Cortex of kidney (tissue), 1 donor: ENCODE measurements at places on chromosomes 6 and 20.

DNA sequence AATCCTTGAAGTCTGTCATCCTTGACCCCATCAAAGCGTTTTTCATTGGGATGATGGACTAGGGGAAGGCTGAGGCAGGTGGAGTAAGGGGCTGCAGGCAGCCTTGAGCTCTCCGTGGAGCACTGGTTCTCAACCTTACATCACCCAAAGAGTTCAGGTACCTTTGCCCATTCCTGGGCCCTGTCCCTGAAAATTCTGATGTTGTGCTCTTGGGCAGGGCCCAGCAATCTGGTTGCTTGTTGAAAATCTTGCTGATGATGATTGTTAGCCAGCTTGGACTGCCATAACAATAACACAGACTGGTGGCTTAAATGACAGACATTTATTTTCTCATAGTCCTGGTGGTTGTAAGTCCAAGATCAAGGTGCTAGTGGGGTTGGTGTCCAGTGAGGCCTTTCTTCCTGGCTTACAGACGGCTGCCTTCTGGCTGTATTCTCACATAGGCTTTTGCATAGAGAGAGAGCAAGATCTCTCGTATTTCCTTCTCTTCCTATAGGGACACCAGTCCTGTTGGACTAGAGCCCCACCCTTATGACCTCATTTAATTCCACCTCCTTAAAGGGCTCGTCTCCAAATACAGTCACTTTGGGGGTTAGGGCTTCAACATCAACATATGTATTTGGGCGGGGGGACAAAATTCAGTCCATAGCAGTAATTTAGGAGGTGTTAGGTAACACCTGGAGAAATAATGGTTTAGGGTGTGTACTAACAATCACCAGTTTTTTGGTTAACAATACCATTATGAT lies 104.9 kb downstream of the PLEKHG1 start:
- DNase-seq: no peak

GRCh38 chr6:106628658-106629102 lies 618 bp downstream of the RTN4IP1 start:
- no peak for DNase-seq

DNA sequence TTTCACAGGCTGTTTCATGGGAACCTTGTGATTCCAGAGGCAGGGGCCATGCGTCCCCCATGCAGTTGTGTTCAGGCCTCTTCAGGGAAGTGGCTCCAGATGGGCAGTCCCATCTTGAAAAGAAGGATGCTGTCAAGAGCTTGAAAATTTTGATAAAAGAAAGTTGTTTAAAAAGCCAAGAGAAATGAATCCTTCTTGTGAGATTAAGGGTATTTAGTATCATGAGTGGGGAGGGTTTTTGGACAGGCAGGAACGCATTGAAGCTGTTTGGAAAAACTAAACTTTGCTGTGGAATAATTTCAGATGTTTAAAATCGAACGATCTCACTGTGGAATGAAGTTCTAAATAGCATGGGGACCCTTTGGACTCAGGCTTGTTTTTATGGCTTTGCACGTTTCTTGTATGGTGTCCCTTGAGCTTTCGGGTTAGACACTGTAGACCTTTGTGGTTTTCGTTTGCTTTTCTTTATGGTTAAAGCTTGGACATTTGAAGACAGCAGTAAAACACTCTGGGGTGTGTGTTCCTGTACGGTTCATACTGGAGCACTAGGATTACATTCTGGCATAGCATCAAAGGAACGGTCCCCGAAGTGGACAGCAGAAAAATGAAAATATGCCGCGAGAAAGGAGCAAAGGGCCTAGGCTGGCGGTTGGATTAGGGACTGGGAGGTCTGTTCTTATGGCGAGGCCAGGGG lies 18.2 kb downstream of the KIF25 start:
- DNase-seq: no peak

- DNase-seq: no peak
Observed at GRCh38 chr6:169804427-169804826, 53.0 kb downstream of the ERMARD start.

- DNase-seq: no peak
Observed at GRCh38 chr6:149202100-149202499, 115.4 kb upstream of the TAB2 start.

GRCh38 chr6:79733388-79733787 lies 102.3 kb downstream of the SH3BGRL2 start:
- no peak for DNase-seq

DNA sequence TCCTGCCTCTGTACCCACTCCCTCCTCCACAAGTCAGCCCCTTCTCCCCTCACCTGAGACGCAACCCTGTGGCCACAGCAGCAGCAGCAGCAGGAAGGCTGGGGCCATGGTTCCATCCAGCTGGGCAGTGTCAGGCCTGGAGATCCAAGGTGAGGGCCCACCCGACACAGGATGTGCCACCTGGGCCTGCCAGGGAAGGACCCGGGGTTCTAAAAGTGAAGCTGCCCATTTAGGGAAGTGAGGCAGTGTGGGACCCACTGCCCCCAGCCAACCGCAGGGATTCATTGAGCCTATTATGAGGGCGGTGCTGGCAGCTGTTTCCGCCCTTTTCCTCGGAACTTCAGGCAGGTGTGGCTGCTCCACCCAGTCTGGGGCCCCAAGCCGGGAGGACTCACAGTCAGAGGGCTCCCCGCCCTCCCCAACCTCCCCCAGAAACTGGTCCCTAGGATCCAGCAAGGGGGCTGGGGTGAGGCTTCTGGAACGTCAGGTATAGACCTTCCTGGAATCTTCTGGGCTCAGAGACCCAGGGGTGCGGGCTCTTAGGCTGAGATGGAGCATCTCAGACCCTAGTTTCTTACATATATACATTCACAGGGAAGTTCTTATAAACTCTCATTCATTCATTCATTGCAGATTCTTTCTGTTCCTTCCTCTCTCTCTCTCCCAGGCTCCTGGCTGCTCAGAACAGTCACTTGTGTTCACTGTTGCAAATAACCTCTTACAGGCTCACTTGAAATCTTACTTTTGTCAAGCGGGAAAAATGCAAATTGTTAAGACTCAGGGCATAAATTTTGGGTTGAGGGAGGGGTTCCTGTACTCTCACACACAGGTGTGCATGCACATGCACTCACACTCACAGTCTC lies at the start of gene TREML2:
TREML2 (minus strand) TSS at position 249 of the 863 bp plus-strand sequence; CDS start at position 108, 141 bp downstream.
- no peak for DNase-seq

DNA sequence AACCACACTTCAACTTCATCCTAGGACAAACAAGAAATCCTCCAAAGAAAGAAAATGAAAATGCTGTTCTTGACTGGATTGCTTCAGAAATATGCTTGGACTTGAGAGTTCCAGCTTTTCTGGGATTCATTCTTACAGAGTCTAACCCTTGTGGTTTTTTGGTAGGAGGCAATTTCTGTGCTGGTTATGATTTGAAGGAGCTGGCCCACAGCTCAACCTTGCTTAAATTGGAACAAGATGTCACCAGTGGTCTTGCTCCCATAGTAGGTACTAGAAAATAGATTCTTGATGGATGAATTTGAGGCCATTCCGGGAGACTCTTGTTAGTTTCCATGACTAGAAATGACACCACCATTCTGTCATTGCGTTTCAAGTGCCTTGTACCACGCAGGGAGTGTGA lies 54.3 kb upstream of the BMP6 start:
- no peak for DNase-seq

- DNase-seq: no peak
Observed at GRCh38 chr20:10671221-10671918, 2.4 kb downstream of the JAG1 start.

- no peak for DNase-seq
Observed at GRCh38 chr6:51996296-51996947, 91.0 kb downstream of the PKHD1 start.

GRCh38 chr20:20393207-20394120 lies 25.6 kb downstream of the INSM1 start:
- no peak for DNase-seq

DNA sequence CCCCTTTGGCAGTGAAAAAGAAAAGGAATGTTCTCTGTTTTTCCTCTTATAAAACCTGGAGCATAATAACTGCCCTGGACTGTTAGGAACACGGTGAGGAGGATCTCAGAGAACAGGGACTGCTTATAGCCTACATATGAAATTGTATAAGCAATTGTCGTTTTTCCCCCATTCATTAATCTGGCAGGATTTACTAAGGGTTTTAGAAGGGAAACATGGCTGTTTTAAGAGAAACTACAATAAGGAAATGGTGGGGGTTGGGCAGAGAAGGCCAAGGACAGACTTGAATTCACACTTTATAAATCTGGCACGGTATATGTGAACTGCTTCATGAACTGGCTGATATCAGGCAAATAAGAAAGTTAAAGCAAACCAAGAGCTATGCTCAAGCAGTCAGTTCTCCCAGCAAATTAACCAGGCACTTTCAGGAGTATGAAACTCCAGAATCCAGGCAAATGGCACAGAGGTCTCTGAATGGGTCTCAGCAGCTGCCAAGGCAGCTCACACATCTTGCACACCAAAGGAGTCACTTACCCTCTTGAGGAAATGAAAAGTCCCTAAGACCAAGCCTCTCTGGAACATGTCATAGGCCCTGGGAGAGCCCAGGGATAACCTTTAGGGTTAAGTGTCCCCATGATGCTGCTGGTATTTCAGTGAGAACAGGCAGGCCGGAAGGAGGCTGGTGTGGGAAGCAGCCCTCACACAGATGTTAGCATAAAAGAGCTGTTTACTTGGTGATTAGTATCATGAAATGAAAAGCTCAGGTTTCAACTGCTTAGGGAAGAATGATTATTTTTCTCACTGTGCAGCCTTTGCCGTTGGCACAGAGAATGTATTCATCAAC lies 260.5 kb upstream of the MARCKS start:
- no peak for DNase-seq

GRCh38 chr6:95865857-95866256 lies 149.9 kb upstream of the FUT9 start:
- no peak for DNase-seq

DNA sequence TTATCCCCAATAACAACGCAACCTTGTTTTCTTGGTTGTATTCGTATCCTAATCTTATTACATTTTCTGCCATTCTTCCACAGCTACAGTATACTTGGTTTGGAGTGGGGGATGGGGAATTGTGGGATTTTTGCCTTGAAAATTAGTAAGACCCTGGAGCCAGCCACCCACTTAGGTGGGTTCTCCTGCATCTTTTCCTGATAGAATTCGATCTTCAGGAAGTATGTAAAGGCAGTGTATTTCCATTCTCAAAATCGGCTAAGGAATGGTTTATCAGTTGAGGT lies 1.1 kb downstream of the ITCH start:
- DNase-seq: no peak

DNA sequence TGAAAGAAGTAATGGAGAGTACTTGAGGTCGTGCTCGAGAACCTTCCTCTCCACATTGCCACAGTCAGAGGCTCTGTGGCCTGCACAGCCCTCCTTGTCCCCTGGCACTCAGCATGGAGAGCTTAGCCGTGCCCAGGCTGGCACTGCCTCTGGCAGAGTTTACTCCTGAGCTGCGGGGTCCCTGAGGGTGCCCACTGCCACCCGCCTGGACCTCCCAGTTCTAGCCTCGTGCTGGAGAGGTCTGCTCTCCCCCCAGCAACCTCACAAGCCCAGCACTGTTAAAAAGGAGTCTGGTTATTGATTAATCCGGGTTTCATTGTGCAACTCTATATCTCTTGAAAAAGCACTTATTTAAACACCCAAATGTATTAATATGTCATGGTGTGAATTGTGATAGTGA lies 226.8 kb downstream of the TMEM242 start:
- DNase-seq: no peak

- no peak for DNase-seq
Observed at GRCh38 chr20:23103284-23104018, 17.3 kb upstream of the CD93 start.

DNA sequence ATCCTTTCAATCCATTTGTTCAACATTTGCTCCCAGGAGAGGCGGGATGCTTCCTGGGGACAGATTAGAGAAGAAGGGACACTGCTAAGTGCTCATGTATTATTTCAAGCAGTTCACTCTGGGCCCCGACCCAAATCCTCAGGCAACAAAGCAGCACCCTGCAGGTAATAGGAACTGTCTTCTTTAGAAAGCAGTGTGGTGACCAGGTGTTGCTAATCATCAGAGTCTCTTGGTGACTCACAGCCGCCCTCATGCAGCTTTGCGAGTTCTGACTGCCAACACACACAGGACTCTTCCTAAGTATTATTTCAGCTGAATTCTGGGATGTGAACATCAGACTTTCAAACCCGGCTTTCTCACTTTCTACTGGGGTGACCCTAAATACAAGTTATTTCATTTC lies 356.4 kb downstream of the PRKN start:
- no peak for DNase-seq

DNA sequence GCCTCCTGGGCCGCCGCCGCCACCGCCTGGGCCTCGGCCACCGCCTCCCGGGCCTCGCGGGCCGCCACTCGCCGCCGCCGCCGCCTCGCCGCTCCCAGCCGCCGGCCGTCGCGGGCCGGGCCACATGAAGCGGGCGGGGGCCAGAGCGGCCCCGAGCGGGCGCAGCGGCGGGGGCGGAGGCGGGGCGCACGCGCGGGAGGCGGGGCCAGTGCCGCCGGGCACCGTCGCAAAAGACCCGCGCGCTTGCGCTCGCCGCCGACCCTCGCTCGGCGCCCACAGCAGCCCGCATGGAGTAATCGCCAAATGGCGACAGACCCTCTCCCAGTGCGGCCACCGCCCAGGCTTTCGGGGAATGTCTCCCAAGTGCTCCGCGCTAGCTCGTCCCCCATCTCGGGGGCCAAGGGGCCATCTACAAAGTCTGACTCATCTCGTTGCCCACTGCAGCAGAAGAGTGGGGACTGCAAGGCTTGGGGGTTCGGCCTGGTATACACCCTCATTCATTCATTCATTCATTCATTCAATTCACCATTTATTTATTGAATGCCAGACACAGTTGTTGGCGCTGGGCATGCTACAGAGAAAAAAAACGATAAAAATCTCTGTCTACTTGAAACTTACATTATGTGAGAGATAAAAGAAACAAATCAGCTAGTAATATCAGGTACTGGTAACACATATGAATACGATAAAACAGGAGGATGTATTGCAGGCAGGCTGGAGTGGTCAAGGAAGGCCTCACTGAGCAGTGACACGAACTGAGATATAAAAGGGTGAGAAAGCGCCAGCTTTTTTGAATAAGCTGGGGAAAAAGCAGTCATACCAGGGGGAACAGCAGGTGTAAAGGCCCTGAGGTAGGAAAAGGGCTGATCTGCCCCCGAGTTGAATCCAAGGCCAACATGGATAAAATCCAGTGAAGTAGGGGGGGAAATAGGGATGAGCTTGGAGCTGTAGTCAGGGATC lies at the start of gene B4GALT5:
B4GALT5 (minus strand) TSS at position 126 of the 960 bp plus-strand sequence. CDS start 188 bp downstream, outside the sequence.
- no peak for DNase-seq

DNA sequence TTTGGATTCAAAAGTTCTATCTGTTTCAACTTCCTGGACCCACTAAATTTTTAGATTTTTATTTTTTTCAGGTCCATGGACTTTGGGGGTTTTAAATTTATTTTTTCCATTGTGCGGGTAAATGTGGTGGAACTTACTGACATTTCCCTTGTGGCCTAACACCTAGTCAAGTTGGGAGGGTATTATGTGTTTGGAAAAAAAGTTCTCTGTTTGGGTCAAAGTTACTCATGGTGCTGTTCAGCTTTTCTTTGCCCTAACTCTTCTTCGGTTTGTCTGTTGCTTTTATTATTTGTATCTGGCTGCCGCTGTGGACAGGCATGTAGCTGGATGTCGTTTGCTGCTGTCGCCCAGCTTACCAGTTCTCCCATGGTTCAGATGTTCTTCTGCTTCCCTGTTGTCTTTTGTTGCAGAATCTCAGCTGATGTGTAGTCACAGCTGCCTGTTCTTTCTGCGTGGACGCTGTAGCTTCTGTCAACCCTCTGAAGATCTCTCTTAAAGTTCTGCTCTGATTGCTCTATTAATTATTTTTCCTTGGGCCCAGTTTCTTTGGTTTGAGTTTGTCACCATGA lies 7.9 kb downstream of the IGF2R start:
- no peak for DNase-seq
